ENCODE measurements at places on chromosomes 11 and 22. TPM values are rescaled to one million over a fixed set of nuclear protein-coding genes. Genes with fewer than 3 reads are reported as not detected.

GRCh38 chr11:14249121-14249963 is 109.6 kb downstream of the RRAS2 start:
- peak; percentile 54 for DNase-seq

- no peak for DNase-seq
Measured at GRCh38 chr11:105092256-105093239, 47.0 kb downstream of the CARD18 start.

DNA sequence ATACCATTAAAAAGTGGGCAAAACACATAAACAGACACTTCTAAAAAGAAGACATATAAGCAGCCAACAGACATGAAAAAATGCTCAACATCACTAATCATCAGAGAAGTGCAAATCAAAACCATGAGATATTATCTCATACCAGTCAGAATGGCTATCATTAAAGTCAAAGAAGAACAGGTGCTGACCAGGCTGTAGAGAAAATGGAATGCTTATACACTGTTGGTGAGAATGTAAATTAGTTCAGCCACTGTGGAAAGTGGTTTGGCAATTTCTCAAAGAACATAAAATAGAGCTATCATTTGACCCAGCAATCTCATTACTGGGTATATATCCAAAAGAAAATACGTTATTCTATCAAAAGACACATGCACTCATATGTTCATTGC is 13.5 kb downstream of the OR2AT4 start:
- no peak for DNase-seq

- DNase-seq: no peak
Measured at GRCh38 chr22:27450448-27450847, 351.1 kb downstream of the MN1 start.

GRCh38 chr11:110000031-110000502 is 93.1 kb upstream of the ZC3H12C start:
- DNase-seq: no peak

- no peak for DNase-seq
Measured at GRCh38 chr11:96530473-96530872, 140.7 kb downstream of the JRKL start.

GRCh38 chr22:39281126-39281525 is 36.3 kb upstream of the PDGFB start:
- DNase-seq: no peak

DNA sequence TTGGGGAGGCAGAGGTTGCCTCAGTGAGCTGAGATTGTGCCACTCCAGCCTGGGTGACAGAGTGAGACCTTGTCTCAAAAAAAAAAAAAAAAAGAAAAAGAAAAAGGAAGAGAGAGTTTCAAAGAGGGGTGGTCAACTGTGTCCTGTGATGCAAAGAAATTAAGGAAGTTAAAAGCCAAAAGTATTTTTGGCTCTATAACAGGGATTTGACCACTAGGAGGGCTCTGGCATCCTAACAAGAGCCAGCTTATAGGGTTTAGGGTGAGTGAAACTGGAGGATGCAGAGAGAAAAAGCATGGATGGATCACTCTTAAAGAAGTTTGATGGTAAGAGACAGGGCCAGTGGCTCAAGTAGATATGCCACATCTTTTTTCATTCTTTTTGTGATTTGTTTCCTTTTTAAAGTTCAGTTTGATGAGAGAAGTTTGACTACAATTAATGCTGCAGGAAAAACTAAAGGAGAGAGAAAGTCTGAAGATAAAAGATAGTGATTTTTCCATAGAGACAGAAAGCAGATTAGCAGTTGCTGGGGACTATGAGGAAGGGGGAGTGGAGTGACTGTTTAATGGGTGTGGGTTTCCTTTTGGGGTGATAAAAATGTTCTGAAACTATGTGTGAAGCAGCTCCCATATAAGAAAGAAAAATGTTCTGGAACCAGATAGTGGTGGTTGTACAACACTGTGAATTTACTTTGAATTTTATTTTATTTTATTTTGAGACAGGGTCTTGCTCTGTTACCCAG is 11.1 kb upstream of the MICAL2 start:
- DNase-seq: no peak

- DNase-seq: peak; percentile 84
Measured at GRCh38 chr11:64743591-64744543, at the start of gene RASGRP2. Gene RASGRP2 (minus strand): TSS chr11:64744142. CDS start chr11:64742866, 1,276 bp downstream.

DNA sequence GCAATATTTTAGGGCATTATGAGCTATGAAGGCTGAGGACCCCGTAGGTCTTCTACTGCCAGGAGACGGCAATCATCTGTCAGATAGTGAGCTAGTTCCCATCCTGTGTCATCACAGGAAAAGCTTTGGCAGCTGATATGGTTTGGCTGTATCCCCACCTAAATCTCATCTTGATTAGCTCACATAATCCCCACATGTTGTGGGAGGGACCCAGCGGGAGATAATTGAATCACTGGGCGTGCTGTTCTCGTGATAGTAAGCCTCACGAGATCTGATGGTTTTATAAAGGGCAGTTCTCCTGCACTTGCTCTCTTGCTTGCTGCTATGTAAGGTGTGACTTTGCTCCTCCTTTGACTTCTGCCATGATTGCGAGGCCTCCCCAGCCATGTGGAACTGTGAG is 18.1 kb downstream of the CSRP3 start:
- no peak for DNase-seq

Gene GLB1L2
- total RNA-seq: 0.33 TPM

Gene PLEKHA7
- 4.9 TPM for total RNA-seq

Gene HORMAD2
- not detected for total RNA-seq
